CD14-positive monocyte (primary cell): ENCODE measurements at places on chromosomes 12 and 14.

- DNase-seq, result no peak
Observed at GRCh38 chr12:103705927-103706326, 118.9 kb downstream of the STAB2 start.

DNA sequence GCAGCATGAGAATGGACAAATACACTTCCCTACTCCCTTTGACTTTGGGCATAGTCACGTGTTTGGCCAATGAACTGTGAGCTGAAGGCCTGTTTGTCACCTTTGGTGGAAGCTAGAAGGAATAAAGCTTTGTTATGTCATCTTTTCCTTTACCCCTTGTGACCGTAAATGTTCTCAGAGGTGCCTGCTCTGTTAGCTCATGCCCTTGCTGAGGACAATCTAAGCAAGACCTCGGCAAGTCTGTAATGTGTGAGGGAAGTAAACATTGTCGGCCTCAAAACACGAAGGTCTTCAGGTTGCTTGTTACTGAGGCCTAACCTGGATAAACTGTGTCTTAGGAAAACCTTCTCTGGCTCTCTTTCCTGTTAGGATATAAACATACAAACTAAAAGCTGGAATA lies 354.2 kb downstream of the TMEM132D start:
- no peak for DNase-seq

DNA sequence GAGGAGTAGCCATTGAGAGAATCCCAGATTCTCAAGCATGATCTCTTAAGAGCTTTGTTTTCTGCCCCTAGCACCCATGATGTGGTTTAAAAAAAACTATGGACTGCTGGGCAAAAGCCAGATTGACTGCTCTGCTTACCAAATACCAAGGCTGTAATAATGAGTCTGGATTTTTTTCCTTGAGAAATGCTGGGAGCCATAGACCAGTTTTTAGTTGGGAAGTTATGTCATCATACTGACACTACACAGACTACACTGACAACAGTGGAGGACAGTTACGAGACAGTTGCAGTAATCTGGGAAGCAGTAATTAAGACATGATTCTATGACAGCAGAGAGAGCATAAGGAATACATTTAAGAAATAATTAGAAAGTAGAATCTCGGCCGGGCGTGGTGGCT lies 35.8 kb downstream of the SPATA7 start:
- no peak for DNase-seq

DNA sequence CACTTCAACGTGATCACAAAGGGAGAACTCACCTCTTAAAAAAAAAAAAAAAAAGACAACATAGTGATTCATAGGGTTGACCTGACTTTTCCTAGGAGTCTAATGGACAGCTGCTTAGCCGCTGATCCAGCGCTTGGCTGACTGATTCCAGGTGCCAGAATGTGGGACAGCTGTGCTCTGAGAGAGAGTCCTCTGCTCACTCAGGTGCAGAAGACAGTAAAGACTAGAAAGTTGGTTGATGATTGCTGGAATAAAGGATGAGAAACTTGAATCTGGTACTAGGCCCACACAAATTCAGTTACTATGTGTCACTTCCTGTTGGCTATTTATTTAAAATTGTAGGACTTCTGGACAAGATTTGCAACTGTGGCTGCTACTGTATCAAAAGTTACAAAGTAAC lies 229.4 kb downstream of the CHST11 start:
- peak; percentile 18 for DNase-seq

DNA sequence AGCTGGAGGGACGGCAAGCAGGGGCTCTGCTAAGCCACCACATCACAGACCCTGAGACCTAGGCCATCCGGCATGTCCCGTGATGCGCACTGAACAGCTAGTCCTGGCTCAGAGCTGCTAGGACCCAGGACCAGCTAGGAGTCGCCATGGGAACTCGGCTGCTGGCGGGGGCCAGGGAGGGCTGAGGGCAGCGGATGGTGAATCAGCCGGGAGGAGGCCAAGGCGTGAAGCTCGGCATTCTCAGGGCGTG lies 5.1 kb downstream of the AHNAK2 start:
- no peak for DNase-seq
